ENCODE measurements at places on chromosomes 2 and 18.

DNA sequence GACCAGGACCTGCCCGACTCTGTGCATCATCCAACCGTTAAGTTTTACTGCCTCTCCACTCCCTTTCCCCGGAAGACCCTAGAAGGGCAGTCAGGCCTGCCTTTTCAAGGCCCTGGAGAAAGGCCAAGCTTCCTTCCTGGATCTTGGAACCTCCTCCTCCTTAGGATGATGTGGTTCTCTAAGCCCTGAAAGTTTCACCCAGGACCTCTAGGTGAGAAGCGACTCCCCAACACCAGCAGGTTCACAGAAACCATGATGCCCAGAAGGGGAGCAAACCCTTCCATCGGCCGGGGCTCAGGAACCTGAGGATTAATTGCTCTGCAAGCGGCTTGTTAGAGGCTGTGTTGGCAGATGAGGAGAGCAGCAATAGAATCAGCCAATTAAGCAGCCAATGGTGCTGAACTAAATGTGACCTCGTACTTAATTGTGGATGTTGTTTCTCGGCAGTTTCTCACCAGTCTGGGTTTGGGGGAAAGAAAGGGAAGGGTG lies 94.2 kb upstream of the FZD7 start:
- no peak for DNase-seq

GRCh38 chr2:162710287-162710890 lies 128.2 kb downstream of the KCNH7 start:
- DNase-seq = no peak

DNA sequence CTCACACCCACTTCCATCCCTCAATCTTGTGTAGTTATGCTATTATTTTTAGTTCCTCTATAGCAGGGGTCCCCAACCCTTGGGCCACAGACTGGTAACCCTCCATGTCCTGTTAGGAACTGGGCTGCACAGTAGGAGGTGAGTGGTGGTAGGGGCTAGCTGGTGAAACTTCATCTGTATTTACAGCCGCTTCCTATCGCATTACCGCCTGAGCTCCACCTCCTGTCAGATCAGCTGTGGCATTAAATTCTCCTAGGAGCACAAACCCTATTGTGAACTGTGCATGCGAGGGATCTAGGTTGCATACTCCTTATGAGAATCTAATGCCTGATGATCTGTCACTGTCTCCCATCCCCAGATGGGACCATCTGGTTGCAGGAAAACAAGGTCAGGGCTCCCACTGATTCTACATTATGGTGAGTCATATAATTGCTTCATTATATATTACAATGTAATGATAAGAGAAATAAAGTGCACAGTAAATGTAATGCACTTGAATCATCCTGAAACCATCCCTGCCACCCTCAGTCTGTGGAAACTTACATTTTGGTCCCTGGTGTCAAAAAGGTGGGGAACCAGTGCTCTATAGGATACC lies 1.6 kb upstream of the RAB11FIP5 start:
- no peak for DNase-seq

GRCh38 chr2:19111354-19111753 lies 247.1 kb downstream of the OSR1 start:
- DNase-seq = no peak

- DNase-seq = no peak
Measured at GRCh38 chr18:21602299-21602587, 1.7 kb upstream of the ESCO1 start.

Data from C1 segment of cervical spinal cord (tissue), 14 donors.